Right forelimb (tissue), 1 donor: ENCODE measurements at places on chromosomes 6 and 20.

GRCh38 chr20:9838035-9838377 is 870 bp downstream of the PAK5 start:
- DNase-seq: no peak

GRCh38 chr20:59386809-59387208 is 86.4 kb downstream of the EDN3 start:
- peak; percentile 56 for DNase-seq

DNA sequence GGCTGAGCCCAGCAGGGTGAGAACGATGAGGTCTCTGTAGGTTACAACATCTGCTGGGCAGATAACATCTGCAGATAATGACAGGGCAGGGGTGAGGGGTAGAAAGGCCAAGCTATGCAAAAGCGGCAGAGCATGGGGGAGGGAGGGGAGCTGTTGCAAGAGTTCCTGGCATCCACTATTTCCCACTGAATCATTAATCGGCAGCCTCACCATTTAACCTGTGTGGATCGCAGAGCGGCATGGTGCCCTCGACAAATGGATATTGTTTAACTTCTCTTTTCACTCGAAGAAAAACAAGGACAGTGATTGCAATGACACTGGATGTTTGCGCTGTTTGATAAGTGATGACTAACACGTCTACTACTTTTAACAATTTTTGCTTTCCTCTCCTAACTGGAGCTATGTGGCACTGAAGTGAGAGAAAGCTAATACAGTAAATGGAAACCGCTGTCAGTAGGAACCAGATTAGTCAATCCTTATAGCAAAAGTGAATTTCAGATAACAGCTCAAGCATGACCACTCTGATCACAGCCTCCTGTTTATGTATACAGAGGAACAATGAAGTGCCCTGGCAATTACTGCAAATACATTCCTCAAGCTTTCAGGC is 381.5 kb downstream of the TFAP2A start:
- DNase-seq: no peak

- DNase-seq: peak; percentile 49
These were observed 1.1 kb downstream of the BAG2 start for GRCh38 chr6:57173056-57173885.

GRCh38 chr6:102950967-102951366 is 1557.5 kb downstream of the GRIK2 start:
- no peak for DNase-seq

- DNase-seq: peak; percentile 69
These were observed 577 bp downstream of the LSM14B start for GRCh38 chr20:62122654-62123449.

DNA sequence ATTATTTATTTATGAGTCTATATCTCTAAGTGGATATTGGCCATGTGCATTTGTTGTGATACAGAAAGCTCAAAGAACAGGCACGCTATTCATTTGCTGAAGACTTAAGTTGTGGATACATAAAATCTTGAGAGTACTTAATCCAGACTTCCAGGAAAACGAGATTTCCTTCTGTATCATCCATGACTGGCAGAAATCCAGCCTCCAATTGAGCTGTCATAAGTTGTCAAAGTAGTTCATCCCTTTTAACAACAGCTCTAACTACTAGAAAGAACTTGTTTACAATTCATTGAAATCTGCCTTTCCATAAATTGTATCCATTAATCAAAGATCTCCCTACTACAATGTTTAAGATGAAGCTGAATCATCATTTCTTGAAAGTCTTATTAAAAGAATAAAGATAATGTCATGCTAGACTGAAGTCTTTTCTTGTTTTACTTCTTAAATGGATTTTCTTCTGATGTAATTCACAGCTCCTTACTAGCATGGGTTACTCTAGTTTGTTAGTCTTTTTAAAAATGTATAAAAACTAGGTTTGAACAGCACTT is 447.3 kb upstream of the CITED2 start:
- DNase-seq: no peak

DNA sequence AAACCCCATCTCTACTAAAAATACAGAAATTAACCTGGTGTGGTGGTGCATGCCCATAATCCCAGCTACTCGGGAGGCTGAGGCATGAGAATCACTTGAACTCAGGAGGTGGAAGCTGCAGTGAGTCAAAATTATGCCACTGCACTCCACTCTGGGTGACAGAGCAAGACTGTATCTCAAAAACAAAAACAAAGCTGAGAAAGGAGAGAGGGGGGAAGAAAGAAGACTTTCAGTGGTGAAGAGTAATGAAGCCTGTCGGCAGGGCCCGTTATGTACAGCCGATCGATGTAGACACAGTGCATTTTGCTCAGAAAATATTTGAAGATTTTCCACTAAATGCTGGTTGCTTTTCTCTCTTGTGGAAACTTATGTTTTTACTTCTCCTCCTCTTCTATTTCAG is 13.8 kb downstream of the VAPB start:
- no peak for DNase-seq

GRCh38 chr6:143232849-143233248 is 172.2 kb downstream of the AIG1 start:
- DNase-seq: no peak

DNA sequence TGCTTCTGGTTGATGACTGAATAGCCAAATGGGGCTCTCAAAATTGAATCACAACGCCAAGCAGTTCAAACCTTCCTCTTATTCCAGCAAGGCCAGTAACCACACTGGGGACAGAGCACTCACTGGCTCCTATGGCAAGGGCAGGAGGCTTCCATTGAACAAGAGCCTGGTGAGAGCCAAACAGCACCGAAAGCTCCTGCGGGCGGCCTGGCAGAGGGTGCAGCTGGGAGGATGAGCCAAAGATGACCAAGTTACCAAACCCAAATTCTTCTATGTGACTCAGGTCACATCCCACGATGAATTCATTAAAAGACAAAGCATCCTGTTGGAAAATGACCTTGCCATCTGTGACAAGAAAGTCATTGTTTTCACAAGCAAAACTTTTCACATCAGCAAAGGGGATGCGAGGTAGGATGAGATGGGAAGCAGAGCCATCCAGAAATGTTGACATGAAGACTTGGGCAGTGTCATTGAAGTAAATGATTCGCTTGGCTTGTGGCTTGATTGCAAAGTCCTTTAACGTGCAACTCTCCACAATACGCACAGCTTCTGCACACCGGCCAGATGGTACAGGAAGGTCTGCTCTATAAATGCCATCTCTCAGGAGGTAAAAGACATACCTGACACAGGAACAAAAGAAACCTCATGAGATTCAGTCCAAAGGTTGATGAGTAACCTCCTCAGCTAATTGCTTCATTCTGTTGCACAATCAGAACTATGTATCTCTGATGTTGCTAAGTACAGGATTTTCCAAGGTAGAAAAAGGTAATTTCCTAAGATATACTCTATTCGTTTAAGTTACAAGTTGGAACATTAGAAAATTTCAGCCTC is 36.3 kb downstream of the ROS1 start:
- DNase-seq: no peak

GRCh38 chr6:110412360-110412759 is 3.0 kb downstream of the DDO start:
- DNase-seq: no peak

- no peak for DNase-seq
These were observed 180.1 kb upstream of the PDE10A start for GRCh38 chr6:165843121-165843520.

DNA sequence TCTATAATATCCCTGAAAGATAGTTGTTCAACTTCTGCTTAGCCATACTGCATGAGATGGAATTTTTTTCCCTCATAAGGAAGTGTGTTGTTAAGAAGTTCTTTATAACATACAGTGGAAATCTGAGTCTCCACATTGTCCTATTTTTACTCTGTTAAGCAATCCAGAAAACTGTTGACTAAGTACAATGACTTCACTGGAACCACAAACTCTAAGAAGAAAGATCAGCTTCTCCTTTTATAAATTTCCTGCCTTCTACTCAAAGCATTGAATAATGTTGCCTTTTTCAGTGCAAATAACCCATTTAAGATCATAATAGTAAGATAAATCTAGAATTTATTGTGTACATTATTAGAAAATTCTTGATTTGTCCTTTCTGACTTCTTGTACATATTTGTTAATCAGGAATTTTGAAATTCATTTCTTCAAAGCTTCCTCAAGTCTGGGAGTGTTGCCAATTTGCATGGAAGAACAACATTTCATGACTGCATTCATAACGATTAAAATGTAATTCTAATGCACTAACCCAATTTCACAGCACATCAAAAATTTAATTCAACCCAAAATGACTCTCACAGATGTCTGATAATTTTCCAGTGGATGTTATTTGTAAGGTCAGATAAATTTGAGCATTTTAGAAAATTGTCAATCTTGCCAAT is 45.6 kb upstream of the ANKEF1 start:
- no peak for DNase-seq

DNA sequence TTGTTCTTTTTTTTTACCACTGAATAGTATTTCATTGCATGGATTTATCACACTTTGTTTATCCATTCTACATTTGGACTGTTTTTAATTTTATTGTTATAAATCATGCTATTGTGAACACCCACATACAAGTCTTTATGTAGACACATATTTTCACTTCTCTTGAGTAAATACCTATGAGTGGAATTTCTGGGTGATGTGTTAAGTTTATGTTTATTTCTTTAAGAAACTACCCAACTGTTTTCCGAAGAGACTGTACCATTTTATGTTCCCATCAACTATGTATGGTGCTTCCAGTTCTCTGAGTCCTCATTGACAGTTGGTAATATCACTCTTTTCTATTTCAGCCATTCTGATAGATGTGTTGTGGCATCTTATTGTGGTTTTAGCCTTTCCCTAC is 54.0 kb downstream of the RIN2 start:
- DNase-seq: no peak

GRCh38 chr20:926670-927069 is 10.5 kb upstream of the ANGPT4 start:
- no peak for DNase-seq

DNA sequence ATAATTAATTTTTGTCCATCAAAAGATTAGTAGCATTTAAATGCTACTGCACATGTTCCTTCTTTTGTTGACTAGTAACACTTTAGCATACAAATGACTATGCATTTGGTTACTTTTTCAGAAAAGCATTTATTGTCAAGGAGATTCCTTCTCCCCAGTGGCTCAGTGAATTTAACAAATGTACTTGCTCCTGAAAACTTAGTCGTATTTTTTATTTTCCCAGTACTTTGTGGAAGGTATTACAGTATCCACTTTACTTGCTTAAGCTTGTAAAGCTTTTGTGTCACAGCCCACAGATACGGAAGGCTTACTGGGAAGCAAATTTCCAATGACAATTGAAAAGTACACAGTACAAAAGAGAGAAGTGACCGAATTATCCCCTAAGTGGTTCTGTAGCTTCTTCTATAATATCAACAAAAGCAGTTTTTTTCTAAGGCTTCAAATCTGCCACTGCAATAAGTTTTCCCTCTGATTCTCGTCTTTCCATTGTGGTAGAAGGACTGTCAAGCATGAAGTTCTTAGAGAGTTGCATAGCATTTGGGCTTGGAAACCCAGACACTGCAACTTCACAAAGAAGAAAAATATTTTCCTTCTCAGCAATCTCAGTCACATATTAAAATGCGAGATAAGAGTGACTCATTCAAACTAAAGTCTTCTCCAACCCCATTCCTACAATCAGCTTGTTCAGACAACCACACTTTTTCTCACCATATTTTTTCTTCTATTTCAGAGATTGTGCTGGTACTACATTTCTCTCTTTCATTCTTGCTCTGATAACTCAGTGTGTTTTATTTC is 431.2 kb downstream of the GRIK2 start:
- no peak for DNase-seq

GRCh38 chr20:23341073-23341472 is 9.5 kb upstream of the NXT1 start:
- no peak for DNase-seq

DNA sequence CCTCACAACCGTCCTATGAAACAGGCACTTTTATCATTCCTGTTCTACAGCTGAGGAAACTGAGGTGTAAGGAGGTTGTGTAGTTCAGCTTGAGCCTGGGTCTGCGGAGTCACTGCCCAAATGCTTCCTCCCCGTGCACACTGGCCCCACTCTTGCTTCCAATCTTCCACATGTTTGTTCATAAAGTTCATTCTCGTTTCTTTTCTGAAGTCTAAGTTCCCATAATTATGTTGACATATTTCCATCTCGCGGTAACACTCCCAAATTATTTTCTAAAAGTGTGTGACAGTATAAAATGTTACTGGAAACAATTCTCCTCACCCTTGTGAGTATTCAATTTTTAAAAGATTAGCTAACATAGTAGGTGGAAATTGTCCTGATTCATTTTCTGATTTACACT is 106.9 kb downstream of the SLC22A3 start:
- DNase-seq: no peak

GRCh38 chr6:156777577-156778453 is 637 bp downstream of the ARID1B start:
- DNase-seq: peak; percentile 83

GRCh38 chr6:33390767-33391277 is 801 bp upstream of the KIFC1 start:
- no peak for DNase-seq

GRCh38 chr20:42923348-42923918 is 266.3 kb downstream of the PTPRT start:
- DNase-seq: no peak

DNA sequence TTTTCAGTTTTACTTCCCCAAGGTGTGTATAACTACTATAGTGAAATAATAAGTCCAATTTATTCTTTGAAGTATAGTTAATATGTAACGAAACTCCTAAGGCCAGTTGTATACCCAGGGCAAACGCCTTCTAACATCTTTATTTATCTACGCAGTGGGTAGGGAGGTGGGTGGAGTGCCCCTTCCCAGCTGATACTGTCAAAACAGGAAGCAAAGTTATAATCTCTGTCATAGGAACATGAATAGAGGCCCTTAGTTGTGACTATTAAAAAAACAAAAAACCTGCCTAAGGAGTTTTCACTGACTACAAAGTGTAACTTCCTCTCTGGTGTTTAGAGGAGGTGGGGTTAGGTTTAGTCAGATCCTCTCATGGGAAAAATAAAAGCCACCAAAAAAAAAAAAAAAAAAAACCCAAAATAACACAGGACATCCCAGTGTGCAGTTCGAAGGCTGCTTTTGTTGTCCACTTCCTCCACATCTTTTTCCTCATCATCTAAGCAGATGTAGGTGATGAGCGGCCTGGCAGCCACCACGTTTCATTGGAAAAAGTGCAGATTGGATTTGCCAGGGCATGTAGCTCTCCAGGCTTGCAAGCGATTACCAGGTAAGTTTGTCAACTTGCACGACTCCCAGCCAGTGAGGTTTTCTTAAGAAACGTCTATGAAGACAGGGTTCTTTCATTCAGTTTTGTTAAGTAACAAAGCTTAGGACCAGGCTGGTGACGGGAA is 58.7 kb downstream of the UTRN start:
- DNase-seq: no peak
